AML-193 (cell line): ENCODE measurements at places on chromosomes 13 and 19.

DNA sequence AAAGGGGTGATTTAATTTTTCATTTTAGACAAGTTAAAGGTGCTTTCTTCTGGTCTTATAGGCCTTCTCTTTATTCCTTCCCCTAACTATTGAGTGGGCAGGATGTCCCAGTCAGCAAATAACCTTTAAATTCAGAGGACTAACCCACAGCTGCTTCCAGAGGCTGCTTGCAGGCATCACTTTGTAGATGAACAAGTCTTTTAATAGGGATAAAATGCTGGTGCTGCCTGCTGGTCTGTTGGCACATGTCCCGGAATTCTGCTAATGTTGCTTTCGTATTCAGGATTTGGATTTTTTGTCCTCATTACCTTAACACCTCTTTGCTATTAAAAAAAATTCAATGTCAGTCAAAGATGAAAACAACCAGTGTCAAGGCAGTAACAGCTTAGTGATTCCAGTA, 132.7 kb upstream of the KL start:
- no peak for DNase-seq

DNA sequence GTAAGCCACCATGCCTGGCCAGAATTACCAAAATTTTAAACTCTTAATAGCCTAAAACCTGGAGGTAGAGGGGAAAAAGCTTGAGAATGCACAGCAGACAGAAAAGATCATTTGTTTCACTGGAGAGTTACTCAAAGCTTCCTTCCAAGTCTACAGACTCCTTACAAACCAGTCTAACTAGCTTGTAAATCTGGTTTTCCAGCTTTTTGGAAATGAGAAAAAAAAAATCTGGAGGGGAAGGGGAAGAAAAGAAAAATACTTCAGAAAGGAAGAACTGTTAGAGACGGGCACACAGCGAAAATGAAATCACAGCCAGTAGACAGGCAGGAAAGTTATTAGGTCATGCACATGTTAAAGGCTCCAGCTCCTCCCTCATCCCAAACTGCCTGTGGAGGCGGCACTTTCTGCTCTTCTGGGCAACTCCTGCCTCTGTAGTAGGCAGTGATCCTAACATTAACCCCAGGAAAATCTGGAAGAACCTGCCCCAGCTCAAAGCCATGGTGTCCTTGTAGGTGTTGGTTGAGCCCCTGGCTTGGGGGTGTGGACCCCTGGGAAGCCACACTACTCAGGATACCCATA, 17.3 kb downstream of the PARP4 start:
- no peak for DNase-seq

DNA sequence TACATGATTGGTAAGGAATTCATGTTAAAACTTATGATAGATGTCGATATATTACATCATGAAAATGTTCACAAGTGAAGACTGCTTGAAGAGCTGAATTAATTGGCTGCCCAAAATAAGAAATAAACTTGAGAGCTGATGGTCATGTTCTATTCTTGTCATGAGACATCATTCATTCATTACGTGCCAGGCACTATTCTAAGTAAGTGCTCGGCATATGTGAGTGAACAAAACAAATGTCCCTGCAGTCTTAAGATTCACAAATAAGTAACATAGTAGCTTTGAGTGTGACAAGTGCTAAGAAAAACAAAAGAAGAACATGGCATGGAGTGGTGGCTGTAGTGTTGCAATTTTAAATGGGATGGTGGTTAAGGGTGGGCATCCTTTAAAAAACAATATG, 329.3 kb downstream of the SUCLA2 start:
- DNase-seq: no peak

DNA sequence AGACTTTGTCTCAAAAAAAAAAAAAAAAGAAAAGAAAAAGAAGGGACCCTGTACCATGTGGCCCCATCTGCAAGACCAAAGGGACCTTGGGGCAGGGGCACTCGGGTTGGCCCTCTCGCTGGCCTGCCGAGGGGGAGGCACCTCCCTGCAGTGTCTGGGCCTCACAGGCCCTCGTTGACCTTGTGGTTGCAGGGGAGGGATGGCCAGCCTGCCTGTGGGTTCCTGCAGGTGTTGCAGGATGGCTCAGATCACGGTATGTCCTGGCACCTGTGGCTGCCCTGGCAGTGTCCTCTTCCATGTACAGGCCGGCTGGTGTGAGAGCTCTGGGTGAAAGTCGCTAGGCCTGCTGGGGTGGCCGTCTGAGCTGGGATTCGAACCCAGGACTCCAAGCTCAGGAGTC, 4.7 kb upstream of the PGLS start:
- no peak for DNase-seq

GRCh38 chr19:47428177-47428894, 9.0 kb upstream of the MEIS3 start:
- peak; percentile 67 for DNase-seq

- peak; percentile 97 for DNase-seq
Observed at GRCh38 chr13:50916701-50917184, 7.2 kb downstream of the RNASEH2B start.

DNA sequence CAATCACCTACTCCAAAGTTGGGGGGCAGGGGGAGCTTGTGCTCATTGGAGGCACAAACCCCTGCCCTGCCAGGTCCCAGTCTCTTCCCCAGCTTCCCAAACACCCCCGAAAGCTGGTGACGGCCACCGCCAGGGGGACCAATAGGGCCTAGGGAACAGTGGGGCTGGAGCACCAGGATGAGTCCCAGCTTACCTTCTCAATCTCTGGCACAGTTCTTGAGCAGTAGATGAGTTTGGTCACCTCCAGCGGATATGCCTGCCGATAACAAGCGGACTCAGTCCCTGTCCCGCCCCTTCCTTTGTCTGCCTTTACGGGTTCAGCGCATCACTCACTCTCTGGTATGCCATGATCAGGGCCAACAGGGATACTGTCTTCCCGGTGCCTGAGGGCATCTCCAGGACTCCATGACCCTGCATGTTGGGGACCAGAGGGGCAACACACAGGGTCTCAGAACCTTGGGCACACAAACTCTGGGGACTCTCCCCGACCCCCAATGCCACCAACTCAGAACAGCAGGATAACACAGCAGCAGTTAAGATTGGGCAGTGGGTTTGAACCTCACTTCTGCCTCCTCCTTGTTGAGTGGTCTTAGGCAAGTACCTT, 1.5 kb downstream of the ERCC2 start:
- no peak for DNase-seq

- no peak for DNase-seq
Observed at GRCh38 chr19:11814700-11815035, 595 bp downstream of the ZNF440 start.

DNA sequence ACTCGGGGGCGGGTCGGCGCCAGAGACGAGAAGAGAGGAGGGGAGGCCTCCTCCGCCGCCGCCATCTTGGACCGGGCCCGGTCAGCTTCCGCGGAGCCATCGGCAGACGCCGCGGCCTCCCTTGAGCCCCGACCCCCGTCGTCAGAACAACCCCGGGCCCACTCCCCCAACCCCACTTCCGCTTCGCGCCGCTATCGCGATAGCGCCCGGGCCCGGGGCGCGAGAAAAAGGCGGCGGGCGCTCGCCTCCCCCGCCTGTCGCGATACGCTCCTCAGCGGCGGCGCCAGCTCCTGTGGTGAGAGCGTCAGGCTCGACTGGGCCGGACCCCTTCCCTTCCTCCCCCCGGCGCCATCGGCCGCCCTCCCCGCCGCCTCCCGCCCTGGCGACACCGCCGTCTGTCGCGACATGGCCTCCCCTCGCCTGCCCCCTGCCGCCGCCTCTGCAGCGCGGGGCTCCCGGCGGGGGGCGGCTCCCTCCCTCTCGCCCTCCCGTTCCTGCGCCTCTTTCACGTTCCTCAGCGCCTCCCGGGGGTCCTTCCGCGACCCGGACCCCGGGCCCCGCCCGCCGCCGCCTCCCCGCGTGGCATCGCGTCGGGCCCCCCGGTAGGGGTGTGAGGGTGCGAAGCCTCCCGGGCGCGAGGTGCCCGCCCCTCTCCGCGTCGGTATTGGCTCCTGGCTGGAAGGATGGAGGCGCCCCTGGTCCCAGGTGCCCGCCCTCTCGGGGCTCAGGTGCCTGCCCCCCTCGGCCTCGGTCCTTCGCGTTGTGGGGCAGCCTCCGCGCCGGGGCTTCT, at the start of gene CNOT3:
Gene CNOT3, plus strand, starts transcription at position 64 of the 790 bp plus-strand sequence. CDS start 5,217 bp downstream, outside the sequence.
- no peak for DNase-seq

GRCh38 chr19:31125071-31125470, 224.2 kb downstream of the TSHZ3 start:
- no peak for DNase-seq

DNA sequence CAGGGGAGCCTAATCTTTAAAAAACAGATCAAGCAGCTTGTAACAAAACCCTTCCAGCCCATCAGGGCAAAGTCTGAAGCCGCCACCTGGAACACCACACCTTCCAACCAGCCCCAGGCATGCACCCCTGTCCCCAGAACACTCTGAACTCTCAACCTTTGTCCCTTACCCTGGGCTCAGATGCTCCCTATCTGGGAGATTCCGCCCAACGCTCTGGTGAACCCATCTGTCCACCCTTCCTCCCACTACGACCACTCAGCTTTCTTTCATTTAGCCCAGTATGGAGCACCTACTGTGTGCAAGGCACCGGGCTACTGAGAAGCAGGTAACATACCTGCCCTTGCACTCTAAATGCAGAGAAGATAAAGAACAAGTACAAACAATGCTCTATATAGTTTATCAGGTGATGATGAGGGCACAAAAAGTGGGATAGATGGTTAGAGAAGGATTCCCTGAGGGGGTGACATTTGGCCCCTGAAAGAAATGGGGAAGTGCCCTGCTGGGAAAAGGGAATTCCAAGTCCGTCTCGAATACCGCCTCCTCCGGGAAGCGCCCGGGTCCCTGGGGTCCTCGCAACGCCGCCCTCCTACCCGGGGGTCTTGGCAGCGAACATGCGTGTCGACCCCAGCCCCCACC, 629 bp downstream of the PEPD start:
- no peak for DNase-seq

DNA sequence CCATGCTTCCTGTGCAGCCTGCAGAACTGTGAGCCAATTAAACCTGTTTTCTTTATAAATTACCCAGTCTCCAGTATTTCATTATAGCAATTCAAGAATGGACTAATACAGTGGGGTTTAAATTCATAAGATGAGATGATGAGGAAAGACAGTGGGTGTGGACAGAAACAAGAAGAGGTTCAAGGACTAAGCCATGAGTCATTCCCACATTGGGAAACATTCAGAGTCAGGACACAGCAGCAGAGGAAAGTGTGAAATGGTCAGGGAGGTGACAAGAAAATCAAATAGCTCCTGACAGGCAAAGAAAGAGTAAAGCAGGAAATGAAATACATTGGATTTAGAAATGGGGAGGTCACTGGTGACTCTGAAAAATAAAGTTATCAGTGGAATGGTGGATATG, 9.1 kb downstream of the ZNF841 start:
- peak; percentile 1 for DNase-seq

- DNase-seq: peak; percentile 35
Observed at GRCh38 chr13:71252184-71252704, 614.8 kb downstream of the DACH1 start.

- DNase-seq: no peak
Observed at GRCh38 chr19:38031423-38031770, 124.4 kb downstream of the SIPA1L3 start.

DNA sequence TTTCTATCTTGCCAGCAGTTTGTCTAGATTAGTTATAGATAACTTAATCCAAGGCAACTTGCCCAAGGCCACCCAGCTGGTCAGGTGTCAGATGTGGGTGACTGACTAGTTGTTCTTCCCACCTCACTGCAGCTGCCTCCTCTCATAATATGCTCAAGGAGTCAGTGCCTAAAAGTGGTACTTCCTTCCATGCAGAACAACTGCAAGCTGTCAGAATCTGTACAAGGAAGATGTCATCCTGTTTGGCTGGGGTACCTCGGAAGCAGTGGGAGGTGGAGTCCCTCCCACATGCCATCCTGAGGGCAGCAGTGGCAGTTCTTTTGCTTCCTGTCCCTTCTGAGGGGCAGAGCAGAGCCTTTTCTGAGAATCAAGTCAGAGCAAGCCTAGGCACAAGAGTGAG, 193.2 kb upstream of the RFC3 start:
- DNase-seq: no peak

DNA sequence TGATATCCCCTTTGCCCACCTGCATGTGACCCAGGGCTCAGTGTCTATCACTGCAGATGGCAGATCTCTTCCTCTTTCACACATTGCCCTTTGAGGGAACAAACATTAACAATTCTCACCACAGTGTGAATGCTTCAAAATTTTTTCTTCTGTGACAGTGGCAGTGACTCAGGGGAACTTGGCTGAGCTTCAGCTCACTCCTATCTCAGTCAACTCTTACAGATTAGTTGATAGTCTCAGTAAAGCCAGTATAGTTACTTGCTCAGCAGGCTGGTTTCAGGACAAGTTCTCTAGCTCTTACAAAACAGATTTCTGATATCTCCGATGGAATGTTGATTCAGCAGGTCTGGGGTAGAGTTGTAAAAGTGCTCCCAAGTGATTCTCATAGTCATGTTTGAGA, 166.9 kb downstream of the DLEU7 start:
- no peak for DNase-seq

GRCh38 chr13:44686531-44686934, 110.4 kb upstream of the TSC22D1 start:
- no peak for DNase-seq
